ENCODE measurements at places on chromosomes 1 and 21.

DNA sequence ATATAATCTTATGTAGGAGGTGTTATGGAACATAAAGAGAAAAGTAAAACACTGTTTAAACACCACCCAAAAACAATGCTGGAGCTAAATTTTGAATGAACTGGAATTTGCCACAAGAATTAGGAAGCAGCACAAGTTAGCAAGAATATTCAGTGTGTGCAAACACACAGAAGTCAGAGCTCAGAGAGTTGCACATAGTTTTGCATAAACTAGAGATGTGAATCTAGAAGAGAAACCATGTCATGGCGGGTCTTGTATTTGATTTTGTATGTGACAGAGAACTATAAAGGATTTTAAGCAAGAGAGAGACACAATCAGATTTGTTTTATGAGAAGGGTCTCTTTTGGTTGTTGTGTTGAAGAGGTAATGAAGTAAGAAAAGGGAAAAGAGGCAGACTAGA lies 38.2 kb downstream of the SELENOF start:
- DNase-seq, result no peak

GRCh38 chr1:167121375-167122120 lies 27.7 kb downstream of the STYXL2 start:
- DNase-seq, result peak; percentile 5

GRCh38 chr1:154568157-154568815 lies 708 bp downstream of the CHRNB2 start:
- no peak for DNase-seq

GRCh38 chr1:22876359-22877111 lies 96.1 kb downstream of the LACTBL1 start:
- DNase-seq, result no peak

DNA sequence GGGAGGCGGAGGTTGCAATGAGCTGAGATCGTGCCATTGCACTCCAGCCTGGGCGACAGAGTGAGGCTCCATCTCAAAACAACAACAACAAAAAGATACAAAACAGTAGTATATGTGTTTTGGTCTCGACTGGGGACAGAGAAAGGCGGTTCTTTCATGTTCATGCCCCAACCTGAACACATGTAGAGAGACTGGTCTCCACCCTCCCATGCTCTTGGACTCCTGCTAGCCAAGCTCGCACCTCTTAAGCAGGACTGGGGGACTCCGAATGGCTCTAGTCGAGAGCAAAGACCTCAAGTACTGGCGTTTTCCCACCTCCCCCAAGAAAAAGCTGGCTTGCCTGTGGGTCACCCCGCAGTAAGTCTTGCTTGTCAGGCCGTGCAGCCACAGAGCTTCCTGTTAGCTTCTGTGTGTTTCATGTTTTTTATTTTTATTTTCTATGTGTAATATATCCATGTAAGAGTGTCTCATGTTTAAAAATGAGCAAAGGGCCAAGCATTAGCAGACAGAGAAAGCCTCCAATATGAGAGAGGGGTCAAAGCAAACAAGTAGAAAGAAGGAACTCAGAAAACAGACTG lies 91.6 kb downstream of the SCCPDH start:
- DNase-seq, result no peak

DNA sequence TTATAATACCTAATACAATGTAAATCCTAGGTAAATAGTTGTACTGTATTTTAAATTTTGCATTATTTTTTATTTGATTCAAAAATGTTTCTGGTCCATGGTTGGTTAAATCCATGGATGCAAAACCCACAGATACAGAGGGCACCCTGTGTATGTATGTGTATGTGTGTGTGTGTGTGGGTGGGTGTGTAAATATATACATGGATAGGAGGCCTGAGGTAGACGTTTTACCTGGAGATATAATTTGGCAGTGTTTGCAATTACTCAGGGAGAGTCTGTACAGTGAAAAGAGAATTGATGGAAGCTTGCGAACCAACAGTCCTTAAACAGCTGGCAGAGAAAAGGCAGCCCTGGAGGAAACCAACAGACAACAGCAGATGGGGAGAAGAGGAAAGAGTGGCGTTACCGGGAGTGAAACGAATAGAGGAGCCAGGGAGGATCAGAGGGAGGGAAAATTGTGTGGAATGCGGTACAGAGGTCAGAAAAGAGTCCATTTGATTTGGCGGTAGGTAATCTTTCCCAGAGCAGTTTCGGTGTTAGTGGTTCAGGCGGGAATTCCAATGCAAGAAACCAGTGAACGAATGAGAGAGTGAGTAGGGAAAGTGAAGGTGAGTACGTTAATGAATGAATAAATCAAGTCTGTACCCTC lies 47.9 kb upstream of the NBL1 start:
- no peak for DNase-seq
